Breast epithelium (tissue), 4 donors: ENCODE measurements at places on chromosomes 4 and X. TPM values are rescaled to one million over a fixed set of nuclear protein-coding genes. Genes with fewer than 3 reads are reported as not detected.

The PPARGC1A gene
- 4.0 TPM for total RNA-seq

DNA sequence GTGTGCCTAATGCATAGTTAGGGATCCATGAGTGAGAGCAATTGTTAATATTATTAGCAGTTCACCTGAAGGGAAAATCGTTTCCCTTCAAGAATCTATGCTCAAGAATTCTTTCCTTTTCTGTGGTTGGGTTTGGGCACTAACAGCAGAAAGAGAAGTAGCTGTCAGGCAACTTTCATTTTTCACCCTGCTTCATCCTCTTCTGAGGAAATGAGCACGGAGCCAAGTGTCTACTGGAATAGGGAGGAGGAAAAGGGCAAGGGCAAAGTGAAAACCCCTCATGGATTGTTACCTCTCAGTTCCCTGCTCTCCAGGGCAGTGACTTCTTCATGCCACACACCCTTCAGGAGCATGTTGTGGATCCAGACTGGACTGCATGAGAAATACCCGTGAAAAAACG is 2.6 kb upstream of the HPGDS start:
- DNase-seq, result no peak

The CYTL1 gene
- 0.44 TPM for total RNA-seq

GRCh38 chr4:101201421-101201820 is 145.9 kb downstream of the PPP3CA start:
- DNase-seq, result no peak

DNA sequence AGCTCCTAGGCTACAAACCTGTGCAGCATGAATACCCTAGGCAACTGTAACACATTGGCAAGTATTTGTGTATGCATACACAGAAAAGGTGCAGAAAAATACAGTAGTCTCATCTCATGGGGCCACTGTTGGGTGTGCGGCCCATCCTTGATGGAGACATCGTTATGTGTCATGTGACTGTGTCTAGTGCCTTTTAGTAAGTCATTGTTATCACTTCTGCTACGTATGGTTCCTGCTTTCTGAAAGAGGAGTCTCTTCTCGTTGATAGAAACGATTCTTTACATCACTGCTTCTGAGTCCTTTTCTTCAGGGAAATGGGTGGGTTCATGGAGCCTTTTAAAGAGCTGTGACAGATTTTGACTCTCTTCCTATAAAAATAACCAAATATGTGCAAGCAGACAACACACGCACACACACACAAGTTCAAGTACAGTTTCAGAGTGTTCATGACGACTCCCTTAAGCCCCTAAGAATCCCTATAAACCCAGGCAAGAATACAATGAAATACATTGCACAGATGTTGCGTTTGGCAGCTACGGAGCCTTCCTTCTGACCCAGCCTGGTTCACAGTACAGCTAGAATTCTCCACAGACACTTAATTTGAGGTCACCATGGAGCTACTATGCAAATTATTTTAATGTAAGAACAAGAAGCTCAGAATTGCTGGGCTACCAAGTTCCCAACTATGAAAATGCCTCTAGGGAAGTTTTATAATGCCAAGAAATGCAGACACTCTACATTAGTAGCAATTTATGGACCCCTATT is 10.2 kb upstream of the STK32B start:
- no peak for DNase-seq

DNA sequence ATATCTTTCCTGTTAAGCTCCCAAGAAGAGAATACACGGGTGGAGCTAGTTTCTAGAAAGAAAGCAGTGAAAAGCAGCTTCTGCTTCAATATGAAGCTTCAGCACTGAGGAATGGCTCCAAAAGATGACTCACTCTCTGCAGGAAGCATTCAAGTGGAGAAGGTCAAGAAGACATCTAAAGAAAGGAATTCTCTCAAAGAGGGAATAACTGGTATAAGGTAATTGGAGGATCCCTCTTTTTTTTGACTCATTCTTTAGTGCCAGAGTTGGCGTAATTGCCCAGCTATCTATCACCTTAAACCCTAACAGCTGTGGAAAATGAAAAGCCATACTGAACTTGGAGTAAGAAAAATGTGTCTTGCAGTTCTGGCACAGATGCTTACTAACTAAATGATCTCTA is 3.5 kb downstream of the EDA2R start:
- DNase-seq, result no peak

DNA sequence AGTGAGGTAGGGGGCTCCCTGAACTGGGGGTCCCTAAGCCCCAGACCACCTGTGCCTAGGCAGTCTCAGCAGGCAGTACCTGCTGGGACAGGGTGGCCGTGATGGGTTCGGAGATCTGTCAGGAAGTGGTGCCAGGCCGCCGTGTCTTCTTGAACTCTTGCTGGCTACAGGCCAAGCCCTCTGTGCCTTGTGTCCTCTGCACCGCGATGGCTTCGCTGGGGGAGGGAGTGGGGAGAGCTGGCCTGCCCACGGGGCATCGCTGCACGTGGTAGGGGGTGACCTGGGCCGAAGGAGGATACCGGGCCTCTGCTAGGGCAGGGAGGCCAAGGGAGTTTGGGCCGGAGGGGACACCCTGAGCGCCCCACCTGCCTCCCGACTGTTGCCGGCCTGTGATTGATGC is 96.7 kb upstream of the NKX1-1 start:
- DNase-seq, result no peak

- no peak for DNase-seq
Measured at GRCh38 chr4:15963576-15963975, 601 bp upstream of the FGFBP2 start.

- DNase-seq, result no peak
Measured at GRCh38 chr4:126939401-126939800, 693.4 kb upstream of the INTU start.

The ADAM29 gene
- total RNA-seq, result not detected

- DNase-seq, result no peak
Measured at GRCh38 chr4:27398631-27399310, 538.1 kb downstream of the STIM2 start.

The PLK4 gene
- 1.4 TPM for total RNA-seq

DNA sequence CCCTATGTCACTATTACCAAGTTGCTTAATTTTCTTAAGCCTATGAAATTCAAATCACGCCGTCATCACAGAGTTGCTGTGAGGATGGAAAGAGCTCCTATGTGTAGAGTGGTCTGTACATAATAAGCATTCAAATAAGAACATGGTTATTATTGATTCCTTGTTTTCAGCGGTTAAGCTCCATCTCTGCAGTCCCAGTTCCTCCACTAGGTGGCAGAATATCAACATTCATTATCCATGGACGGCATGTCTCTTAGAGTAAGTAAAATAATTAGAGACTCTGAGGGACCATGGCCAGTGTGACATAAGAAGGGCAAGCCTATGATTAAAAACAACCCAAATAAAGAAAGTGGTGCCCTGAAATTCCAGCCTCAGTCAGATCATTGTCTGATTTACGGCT is 132.5 kb upstream of the NHS start:
- peak; percentile 23 for DNase-seq

- no peak for DNase-seq
Measured at GRCh38 chrX:74178536-74178935, 125.4 kb upstream of the ZCCHC13 start.

GRCh38 chrX:138921031-138921430 is 209.5 kb upstream of the FGF13 start:
- no peak for DNase-seq

The TMPRSS11F gene
- not detected for total RNA-seq

- no peak for DNase-seq
Measured at GRCh38 chr4:84151574-84151973, 347.5 kb downstream of the NKX6-1 start.

DNA sequence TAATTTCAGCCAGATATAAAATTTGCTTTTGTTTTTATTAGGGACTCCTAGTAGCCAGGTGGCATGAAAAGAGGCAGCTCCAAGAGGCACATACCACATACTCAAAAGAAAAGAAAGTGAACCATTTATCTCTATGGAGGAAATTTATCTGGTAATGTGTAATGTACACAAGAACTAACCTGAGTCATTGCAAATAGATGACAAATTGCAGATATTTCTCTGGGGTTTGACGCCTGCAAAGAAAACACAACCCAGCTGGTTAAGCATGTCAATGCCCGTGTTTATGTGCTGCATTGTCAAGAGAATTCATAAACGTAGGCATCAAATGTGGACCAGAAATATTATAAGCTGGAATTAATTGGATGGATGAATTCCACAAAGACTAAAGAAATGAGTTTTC is 46.9 kb upstream of the PHKA2 start:
- no peak for DNase-seq

The DCAF4L1 gene
- 0.33 TPM for total RNA-seq

The FTSJ1 gene
- 31.8 TPM for total RNA-seq

GRCh38 chr4:135192751-135193535 is 991.4 kb upstream of the PABPC4L start:
- DNase-seq, result no peak

DNA sequence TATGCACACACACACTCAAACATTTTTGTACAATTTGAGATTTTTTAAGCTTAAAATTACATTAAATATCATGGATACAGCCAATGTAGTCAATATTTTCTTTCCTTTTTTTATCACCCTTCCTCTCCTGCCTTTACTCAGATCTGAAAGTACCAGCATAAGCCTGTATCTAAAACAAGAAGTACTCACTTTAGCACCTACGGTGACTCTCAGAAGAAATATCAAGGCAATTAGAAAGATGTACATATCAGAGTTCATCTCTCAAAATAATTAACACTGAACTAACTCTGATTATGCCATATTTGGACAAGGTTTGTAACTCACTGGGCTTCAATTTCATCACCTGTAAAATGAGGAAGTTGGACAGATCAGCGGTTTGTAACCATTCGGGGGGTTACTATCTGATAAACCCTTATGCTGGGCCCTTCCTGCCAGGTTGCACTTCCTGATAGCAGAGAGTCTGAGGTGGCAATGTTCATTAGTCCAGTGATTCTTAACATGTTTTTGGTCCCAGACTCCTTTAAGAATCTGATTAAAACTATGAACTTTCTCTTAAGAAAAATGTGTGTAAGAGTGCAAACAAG is 5.7 kb upstream of the GPR174 start:
- DNase-seq, result no peak

GRCh38 chrX:97790850-97791249 is 907.1 kb downstream of the RPA4 start:
- no peak for DNase-seq

DNA sequence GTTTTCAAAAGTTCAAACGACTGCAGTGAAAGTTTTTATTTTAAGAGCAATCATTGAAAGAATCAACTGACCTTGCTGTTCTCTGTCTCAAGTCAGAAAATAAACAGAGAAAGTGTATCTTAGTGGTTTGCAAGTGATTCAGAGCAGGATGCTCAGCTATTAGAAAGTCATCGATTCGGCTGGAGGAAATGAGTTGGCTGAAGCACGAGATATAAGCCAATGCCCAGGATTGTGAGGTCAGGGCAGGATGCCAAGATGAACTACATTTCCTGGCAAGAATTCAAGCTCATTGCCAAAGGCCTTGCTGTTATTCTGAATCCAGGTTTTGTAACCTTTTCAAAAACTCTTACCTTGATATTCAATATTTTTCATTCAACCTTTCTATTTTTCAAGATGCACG is 541.4 kb upstream of the BOD1L1 start:
- peak; percentile 34 for DNase-seq

The ZNF711 gene
- total RNA-seq, result 1.1 TPM

GRCh38 chrX:95056901-95057300 is 1382.9 kb downstream of the FAM133A start:
- DNase-seq, result no peak

DNA sequence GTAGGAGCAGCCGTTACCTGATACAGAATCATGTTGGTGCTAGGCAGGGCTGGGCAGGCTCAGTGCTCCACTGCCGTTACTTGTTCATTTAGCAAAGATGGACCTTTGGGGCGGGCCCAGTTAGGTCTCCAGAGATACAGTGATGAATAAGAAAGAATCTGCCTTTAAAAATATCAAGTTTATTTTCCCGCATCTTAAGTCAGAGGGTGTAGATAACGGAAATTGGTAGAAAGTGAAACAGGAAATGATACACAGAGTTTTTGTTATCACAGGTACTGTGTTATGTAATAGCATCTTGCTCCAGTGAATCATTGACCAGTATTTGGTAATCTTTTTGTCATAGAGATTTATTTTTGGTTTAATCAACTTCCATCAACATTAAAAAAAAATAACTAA is 5.5 kb downstream of the TMEM131L start:
- no peak for DNase-seq

GRCh38 chrX:39811376-39811775 is 286.4 kb downstream of the BCOR start:
- DNase-seq, result no peak

DNA sequence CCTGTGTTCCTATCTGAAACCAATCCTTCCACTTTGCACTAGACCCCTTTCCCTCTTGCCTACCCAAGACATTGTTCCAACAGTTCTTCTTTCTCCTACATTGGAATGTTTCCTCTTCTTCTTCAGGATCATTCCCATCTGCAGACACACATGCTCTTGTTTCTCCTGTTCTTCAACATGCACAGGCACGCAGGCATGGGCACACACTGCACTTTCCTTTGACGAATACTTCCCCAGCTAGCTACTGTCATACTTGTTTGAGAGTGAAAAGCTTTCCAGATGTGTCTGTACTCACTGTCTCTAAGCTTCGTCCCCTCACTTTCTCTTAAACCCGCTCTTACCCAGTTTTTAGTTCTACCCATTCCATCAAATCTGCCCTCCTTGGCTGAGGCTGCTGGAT is 31.8 kb upstream of the ERVMER34-1 start:
- DNase-seq, result no peak

The TEX11 gene
- not detected for total RNA-seq

DNA sequence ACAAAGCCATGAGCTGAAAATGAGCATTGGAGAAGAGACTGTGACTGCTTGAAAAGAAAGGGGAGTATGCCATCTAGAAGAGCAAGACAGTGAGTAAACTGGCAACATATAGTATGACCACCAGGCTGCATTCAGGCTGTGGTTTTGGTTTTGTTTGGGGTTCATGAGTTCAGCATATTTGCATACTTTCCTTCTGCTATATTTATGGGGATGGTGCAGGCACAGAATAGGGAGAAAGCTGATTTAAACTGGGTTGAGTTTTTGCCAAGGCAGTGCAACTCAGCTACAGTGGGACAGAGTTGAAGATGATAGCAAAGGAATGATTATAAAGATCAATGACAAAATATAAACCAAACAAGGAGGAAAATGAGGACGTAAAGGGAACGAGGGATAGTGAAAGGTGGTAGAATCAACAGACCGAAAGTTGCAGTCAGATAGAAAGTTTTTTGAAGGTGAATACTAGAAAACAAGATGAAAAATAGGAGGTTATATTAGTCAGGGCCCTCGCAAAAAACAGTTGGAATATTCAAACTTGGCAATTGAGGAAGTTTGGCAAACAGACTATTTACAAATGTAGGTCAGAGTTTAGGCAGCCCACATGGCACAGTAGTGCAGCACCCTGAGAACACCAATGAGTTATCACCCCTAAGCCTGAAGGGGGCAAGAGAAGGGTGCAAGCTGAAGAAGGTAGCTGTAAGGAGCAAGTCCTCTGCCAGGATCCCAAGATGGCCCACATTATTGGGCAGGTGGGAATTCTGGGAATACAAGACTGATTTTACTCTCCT is 114.8 kb upstream of the MAP9 start:
- no peak for DNase-seq
